ENCODE measurements at places on chromosomes 1 and 21.

- peak; percentile 80 for DNase-seq
These were observed at the start of gene KCNA3 for GRCh38 chr1:110674337-110675059. KCNA3 (minus strand) TSS chr1:110674940; CDS start chr1:110674809, 131 bp downstream.

DNA sequence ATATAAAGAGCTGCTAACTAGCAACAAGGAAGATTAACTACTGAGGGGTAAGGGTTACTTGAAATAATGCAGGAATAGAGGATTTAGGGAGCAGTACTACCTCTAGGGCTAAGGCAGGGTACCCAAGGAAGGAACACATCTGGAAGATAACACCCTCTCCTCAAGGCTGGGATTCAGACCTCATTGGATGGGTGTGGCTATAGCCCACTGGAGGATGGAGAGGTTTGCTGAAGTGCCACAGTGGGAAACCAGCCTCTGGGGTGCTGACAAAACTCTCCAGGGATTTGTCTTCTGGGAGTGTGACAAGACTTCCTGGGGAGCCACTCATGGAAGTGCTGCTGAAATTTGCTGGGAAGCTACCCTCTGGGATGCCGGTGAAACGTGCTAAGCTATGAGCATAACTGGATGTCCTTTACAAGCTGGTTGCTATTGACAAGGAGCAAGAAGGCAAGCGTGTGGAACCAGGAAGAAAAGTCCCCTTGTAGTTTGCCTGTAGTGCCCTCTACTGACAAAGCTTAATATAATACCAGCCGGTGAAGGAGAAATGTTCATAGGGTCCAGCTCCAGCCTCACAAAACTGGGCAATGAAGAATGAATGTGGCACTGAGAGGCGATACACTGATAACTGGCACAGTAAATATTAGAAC is 122.8 kb upstream of the USP24 start:
- DNase-seq: peak; percentile 94

GRCh38 chr1:159941591-159942560 is 3.5 kb downstream of the IGSF9 start:
- peak; percentile 92 for DNase-seq

DNA sequence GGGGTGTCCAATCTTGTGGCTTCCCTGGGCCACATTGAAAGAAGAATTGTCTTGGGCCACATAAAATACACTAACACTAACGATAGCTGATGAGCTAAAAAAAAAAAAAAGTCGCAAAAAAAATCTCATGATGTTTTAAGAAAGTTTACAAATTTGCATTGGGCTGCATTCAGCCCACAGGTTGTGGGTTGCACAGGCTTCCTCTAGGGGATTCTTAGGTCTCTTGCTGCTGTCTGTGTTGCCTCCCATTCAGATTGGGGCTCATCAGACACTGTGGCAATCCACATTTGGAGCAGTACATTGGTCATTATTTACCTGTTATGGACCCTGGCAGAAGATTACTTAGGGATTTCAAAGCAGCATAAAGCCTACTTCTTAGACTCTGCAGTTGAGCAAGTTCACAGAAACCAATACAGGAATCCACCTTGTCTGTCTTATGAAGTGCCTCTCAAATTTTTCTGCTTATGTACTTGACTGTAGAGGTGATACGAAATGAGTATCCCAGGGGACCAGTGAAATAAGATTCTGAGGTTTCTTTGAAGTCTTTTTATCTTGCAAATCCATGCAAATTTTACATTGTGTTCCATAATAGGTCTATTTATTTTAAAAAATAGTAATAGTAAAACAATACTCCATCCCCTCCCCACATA is 205.5 kb downstream of the RPS6KC1 start:
- no peak for DNase-seq

DNA sequence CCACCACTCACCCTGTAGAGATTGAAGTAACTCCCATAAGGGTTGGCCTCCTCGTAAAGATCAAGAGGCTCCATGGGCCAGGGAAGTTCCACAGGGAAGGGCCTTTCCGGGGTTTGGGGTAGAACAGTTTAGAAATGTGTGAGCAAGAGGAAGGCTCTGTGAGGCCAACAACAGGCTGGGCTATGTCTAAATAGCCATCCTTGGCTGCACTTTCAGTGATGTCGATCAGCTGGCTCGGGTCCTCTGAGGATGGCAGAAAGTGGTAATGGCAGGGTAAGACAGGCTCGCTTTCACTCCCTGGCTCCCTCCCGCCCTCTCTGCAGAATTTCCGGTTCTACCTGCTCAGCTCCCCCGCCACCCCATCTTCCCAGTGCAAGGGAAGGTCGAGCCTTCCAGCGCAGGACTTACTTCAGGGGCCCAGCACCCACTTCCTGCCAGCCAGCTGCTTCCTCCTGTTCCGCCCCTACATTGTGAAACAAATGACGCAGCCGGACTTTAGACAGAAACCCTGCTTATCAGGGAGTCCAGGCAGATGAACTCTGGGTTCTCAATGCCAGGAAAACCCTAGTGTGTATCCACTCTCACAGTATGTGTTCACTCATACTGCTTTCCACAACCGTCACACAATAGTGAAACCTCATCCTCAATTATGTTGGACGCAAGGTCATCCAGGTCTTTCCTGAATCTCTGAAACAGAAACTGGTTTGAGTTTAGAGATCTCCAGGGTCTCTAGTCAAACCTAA is 7.3 kb downstream of the F11R start:
- no peak for DNase-seq

DNA sequence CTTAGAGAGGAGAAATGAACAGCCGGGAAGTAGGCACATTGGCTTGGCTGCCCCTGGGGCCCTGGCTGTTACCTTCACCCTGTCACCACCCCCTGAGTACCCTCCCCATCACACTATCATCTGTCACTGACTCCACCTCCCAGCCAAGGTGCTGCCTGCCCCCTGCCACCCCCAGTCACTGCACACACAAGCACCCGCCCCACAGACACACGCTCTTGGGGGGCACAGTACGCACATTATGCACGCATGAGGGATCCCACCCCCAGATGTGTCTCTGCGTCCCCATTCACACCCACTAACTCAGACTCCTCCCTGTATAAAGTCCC is 223.3 kb downstream of the PTPRU start:
- DNase-seq: peak; percentile 22

DNA sequence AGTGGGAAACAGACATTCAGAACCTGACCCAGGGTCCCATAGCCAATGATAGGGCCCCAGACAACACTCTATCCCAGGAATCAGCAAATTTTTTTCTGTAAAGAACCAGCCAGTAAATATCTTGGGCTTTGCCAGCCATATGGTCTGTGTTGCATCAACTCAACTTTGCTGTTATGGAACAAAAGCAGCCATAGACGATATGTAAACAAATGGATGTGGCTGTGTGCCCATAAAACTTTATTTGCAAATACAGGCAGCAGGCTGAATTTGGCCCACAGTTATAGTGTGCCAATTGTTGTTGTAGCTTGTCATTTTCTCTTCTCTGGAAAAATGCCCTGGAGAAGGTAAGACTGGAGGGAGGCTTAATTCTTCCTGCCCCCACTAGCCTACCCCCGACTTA is 431.1 kb upstream of the VAMP3 start:
- DNase-seq: no peak

GRCh38 chr1:19312782-19313635 is 883 bp downstream of the SLC66A1 start:
- DNase-seq: no peak

DNA sequence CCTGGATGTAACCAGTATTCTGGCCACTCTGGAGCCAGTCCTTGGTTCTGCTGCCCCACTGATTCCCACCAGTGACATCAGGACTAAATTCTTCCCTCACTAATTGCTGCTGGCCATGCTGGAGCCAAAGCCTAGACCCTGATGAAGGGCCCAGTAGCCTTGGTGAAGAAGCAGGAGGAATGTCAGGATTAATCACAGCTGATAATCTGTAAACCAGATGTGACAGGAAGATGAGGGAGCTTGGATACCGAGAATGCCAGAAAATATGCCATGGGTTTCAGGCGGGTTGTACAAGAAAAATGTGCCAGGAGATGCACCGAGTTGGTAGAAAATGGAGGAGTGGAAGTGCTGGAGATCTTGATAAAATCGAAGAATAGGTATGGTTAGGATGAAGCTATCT is 119.0 kb upstream of the PPP2R5A start:
- DNase-seq: no peak

DNA sequence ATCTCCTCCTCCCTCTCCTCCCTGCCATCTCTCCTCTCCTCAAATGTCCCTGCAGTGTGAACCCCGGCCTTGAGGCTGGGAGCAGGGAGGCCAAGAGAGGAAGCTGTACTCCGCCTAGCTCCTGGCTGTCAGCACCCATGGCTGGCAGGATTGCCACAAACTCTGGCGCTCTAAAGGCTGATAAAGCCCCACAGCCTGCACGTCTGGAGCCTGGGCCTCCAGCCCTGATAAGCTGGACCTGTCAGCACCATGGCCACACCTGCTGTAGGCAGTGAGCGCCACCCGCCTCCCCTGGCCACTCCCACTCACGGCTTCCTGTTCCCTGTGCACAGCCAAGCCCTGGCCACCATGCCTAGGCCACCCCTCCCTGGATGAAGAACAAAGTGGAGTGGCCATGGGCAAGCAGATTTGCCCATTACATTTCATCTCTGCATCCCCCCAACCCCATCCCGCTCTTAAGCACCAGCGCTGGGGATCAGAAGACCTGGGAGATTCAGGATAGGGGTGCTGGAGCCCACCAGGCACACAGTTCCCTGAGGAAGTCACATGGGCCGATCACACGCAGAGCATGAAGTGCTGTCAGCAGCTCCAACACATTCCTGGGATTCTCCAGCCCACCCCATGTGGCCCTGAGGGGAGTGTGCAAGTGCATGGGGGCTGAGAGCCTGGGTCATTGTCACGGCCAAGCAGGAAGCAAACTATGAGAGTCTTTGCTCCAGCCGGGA is 24.2 kb upstream of the NPPB start:
- DNase-seq: peak; percentile 69

GRCh38 chr1:117339866-117340700 is 27.2 kb upstream of the MAN1A2 start:
- DNase-seq: peak; percentile 87

GRCh38 chr1:160629286-160630210 is 17.3 kb downstream of the SLAMF1 start:
- no peak for DNase-seq

GRCh38 chr1:157596384-157596783 is 1.5 kb downstream of the FCRL4 start:
- no peak for DNase-seq

GRCh38 chr1:183327434-183328290 is 90.5 kb downstream of the NMNAT2 start:
- DNase-seq: no peak

DNA sequence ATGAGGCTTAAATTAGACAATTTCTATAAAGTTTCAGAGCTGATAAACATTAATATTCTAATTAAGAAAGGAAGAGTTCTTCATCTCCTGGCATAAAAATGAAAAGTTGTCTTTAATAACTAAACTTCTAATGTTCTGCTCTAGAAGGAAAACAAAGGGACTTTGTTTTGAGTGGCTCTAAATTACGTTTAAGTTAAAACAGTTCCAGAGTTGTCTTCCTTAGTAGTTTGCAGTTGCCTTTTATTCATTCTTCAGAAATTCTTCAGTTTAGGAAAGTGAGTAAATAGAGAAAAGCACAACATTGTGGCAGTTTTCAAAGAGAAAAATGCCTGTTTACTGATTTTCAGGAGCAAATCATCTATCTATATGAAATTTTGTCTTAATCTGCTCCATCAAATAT is 86.9 kb downstream of the TTC3 start:
- DNase-seq: no peak

GRCh38 chr1:51600529-51600928 is 16.4 kb upstream of the OSBPL9 start:
- DNase-seq: no peak
